ENCODE measurements at places on chromosomes 5 and 9.

DNA sequence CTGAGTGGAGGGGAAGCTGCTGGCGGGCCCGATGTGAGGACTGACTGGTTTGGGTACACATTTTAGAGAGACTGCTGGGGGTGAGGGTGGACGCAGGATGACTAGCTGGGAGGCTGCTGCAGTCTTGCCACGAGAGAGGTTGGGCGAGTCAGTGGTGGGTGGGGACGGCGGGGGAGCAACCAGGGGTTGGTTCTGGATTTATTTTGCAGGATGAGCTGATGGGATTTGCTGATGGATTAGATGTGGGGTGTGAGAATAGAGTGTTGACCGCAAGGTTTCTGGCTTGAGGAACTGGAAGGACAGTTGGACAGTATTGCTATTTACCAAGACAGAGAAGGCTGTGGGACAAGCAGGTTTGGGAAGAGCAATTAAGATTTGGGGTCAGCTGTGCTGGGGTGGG, 5.8 kb upstream of the NDST1 start:
- no peak for DNase-seq

DNA sequence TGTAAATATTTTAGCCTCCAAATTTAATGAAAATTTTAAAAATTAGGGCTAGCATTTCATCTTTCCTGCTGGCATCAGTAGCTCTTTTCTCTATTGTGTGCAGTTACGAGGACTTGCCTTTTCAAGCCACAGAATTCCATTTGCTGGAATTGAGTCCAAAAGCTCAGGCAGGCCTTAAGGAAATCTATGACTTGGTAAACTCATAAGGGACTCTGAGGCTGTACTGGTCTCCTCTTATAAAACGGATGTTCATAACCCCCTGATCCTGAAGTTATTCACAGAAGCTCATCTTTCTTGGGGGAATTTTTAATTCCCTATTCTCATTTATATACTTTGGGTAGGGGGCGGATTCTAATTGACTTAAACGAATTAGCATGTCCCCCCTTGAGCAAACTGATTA, 23.4 kb downstream of the ANKRA2 start:
- no peak for DNase-seq

GRCh38 chr5:130652176-130652575, 512.9 kb downstream of the HINT1 start:
- DNase-seq, result no peak

DNA sequence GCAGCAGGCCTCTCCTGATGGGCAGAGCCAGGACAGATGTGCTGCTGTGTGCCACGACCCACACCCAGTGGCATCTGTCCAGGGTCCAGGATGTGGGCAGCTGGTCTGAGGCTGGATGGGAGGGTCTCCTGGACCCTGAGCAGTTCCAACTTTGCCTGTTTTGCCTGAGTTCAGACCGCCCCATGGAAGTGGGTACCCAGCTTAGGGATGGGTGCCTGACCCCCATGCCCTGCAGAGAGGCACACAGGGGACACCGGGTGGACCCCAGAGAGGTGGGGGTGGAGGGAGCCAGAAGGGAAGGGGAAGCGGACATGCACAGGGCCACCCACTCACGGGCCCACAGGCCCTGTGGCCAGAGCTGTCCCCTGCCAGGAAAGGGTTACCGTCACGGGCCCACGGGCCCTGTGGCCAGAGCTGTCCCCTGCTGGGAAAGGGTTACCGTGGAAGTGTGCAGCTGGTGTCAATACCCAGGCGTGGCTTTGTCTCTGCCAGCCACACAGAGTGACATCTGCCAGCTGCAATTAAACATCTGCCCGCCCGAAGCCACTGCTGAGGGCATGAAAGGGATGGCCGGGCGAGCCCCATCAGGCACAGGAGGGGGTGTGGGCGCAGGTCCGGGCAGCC, 50.0 kb downstream of the NACC2 start:
- no peak for DNase-seq

DNA sequence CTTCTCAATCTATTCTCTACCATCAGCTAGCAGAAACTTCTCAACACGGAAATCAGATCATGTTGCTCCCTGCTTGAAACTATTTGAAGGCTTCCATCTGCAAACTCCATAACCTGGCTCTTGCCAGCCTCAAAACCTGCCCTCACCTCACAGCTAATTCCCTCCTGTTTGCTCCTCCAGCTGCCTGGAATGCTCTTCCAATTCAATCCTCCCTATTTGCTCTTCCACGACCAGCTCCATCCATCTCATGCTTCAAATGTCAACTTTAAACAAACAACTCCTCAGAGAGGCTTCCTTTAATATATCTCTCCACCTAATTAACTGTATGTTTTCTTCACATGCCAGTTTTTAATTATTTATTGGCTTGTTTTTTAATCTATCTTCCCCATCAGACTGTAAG, 1.5 kb downstream of the PLAA start:
- no peak for DNase-seq

DNA sequence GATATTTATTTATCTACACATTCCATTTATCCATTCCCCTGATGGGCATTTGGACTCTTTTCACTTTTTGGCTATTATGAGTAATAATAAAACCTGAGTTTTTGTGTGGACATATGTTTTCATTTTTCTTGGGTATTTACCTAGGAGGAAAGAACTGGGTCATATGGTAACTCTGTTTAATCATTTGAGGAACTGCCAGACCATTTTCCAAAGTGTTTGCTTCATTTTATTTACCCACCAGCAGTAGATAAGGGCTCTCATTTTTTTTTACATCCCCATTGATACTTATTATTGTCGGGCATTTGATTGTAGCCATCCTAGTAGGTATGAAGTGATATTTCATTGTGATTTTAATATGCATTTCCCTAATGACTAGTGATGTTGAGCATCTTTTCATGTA, 7.7 kb upstream of the PTPDC1 start:
- no peak for DNase-seq

GRCh38 chr9:114790521-114790920, 15.3 kb downstream of the TNFSF15 start:
- DNase-seq, result no peak

DNA sequence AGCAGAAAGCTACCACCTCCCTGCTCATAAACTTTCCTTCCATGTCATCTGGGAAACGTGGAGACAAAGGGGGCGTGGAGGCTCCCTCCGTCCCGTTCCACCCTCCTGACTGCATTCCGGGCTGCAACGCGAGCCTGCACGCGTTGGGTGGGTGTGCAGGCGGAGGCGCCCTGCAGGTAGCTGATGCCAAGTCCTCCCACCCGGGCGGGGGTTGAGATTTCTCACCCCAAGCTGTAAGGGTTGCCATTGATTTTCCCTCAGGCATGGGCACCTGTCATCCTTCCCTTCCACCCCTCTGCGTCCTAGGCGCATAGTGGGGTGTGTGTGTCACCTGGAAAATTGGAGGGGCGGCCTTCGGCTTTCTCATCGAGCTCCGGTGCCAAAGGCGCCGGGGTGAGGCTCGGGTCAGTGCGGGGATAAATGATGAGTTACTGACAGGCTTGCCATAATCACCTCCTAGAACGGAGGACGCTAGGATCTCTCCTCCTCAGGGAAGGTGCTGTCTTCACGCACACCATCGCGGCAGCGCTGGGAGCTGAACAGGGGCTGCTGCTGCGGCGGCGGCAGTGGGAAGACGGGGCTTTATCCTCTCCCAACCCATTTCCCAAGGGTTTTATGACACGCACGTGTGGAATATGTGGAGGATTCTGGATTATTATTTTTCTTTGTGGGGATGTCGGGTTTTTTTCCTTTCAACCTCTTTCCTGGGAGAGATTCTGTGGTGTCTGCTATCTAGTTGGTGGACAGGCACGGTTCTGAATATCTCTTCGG, 973 bp downstream of the PLPPR1 start:
- DNase-seq, result peak; percentile 39

GRCh38 chr9:114805670-114806525, at the start of gene TNFSF15:
Gene TNFSF15 (minus strand): TSS chr9:114806039. CDS start chr9:114806012, 27 bp downstream.
- no peak for DNase-seq

DNA sequence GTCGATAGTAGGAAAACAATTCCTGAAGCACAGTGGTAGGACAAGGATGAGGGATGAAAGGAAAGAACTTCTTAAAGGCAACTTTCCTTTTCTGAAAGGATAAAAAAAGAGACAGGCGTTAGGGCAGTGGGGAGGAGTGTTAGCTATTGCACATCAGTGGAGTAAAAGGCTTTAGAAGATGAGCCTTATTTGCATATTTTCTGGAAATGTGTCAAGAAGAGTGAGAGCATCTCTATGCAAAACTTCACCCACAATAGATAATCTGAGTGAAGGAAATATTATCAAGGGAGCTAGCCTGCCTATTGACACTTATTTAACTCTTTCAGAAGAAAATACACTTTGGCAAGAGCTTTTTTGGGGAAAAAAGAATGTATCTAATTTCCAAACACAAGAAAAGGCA, 151.6 kb downstream of the MACIR start:
- DNase-seq, result no peak

DNA sequence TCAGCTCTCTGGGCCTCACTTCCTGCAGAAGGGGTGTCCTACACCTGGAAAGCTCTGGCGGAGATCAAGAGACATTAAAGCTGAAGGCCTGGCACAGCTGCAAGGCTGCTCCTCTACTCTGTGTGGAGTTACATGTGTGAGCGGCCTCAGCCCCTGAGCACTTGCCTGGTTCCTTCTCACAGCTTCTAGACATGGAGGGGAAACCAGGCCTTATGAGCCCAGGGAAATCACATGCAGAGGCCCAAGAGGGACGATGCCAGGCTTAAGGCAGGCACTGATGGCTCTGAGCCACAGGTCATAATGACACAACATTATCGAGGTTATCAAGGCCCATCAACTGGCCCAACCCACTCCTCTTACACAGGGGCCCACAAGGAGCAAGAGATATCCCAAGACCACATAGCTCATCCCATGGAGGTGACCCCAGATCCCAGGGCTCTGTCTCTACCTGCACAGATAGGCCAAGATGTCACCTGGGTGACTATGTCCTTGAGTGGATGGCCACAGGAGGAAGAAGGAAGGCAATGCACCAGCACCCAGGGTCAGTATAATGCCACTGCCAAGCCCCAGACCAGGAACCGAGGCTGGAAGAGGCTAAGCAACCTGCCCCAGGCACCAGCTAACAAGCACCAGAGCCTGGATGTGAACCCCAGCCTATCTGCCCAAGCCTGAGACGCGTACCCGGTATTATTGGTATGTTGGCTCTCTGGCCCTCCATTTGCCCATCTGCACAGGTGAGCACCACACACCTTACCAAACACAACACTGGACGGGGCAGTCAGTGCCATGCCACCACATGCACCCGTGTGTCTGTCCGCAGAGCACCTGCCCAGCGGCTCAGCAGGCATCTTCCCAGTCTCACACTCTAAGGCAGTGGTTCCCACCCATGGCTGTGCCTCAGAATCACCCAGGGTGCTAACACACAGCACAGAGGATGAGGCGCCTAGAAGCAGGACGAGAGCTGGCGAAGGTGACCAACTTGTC, 143.3 kb downstream of the GABBR2 start:
- no peak for DNase-seq

- no peak for DNase-seq
Measured at GRCh38 chr5:36689225-36689624, 82.8 kb downstream of the SLC1A3 start.

DNA sequence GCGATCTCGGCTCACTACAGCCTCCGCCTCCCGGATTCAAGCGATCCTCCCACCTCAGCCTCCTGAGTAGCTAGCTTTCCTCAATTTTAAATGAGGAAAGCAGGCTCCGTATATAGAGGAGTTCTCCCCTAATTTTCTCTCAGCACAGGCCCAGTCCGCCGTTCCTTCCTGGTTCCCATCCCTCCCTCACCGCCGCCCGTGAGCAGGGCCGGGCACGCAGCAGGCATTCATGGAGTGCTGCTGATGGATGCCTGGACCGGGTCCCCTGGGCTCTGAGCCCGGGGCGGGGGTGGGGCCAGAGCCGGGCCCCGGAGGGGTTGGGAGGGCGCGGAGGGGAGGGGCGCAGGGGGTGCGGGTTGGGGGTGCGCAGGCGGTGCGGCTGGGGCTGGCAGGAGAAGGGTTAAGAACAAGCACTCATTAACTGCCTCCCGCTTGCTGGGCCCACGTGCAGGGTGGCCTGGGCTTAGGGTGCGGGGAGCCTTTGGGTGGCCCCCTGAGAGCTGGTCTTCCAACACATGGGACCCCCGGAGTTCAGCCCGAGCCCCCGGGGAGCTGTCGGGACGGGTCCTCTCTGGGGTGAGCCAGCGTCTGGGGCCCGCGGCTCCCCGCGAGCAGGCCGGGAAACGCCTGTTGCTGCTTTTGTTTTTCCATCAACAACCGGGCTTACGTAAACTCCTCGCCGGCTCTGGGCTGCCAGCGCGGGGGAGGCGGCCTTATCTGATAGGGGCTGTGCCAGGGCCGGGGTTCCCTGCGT, 33.7 kb downstream of the LHX2 start:
- peak; percentile 72 for DNase-seq

GRCh38 chr9:68981789-68982188, 32.1 kb downstream of the PRKACG start:
- no peak for DNase-seq

DNA sequence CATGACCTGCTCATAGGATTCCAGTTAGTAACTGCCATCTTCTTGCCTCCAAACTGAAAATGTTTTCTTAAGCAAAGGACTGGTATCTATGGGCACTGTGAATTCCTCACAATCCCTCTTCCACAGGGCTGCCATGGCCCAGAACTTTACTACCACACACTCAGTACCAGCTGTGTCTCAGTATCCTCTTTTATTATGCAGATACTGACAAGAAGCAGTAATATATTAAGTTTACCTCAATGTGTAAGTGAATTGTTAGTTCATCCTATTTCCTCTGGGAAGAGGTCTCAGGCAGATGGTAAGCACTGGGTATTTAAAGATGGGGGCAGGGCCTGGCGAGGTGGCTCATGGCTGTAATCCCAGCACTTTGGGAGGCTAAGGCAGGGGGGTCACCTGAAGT, 320.8 kb upstream of the RFX3 start:
- DNase-seq, result no peak

- no peak for DNase-seq
Measured at GRCh38 chr5:11878814-11879213, 25.4 kb downstream of the CTNND2 start.

Measured in mesothelial cell of epicardium (in vitro differentiated cells).